ENCODE measurements at places on chromosomes 5 and 9. TPM values are rescaled to one million over a fixed set of nuclear protein-coding genes. Genes with fewer than 3 reads are reported as not detected.

DNA sequence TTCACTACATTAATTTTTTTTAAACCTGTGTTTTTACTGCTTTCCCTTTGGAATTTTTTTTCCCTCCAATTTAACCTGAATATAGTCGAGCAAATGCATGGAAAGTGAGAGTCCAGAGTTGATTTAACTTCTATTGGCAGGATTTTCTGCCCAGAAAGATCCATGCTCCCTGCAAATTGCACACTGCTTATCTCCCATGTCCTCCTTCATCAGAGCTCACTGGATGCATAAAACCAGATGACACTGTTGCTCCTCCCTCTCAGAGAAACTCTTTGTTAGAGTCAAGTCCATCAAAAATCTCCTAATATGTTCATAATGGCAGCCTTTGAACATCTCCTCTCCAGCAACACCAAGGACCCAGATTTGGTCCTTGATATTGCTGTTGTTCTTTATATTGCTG is 297.0 kb upstream of the SLC24A2 start:
- DNase-seq, result no peak

DNA sequence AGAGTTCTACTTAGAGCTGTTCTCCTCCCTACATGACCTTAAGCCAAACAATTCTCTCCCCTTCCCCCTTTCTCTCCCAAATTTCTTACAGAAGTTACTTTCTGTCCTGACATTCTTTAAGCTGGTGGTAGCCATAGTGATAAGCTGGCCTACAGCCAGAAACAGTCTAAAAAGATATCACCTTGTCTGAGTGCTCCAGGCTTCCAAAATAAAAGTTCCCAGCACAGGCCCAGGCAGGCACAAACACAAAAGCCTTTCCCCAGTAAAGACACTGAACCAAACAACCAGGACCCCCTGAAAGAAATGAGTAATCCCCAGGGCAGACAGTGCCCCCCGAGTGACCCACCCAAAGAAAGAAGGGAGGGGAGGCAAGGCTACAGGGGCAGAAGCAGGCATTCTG is 19.2 kb downstream of the SIL1 start:
- no peak for DNase-seq

- no peak for DNase-seq
Observed at GRCh38 chr5:93289942-93290341, 291.1 kb downstream of the NR2F1-AS1 start.

DNA sequence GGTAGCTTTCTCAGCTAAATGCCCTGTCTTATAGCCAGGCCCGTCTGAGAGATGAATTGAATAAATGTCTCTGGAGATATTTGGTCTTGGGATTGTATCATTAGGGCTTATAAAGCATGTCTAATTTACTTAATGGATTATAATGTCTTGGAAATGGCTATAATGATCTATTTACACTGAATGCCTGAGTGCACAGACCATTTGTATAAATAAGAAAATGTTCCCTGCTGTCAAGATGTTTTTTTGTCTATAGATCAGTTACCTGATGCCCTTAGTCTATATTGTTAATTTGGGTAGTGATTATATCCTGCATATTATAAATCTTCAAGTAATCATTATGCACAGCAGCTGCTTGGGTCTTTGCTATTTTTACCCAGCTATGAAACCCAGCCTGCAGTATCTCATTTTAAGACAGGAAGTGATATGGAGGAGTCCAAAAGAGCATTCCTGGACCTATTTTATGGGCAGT is 112.9 kb upstream of the ACTBL2 start:
- no peak for DNase-seq

GRCh38 chr9:72407114-72407513 is 42.1 kb upstream of the ZFAND5 start:
- DNase-seq, result no peak

PLCXD3 gene
- not detected for total RNA-seq

DNA sequence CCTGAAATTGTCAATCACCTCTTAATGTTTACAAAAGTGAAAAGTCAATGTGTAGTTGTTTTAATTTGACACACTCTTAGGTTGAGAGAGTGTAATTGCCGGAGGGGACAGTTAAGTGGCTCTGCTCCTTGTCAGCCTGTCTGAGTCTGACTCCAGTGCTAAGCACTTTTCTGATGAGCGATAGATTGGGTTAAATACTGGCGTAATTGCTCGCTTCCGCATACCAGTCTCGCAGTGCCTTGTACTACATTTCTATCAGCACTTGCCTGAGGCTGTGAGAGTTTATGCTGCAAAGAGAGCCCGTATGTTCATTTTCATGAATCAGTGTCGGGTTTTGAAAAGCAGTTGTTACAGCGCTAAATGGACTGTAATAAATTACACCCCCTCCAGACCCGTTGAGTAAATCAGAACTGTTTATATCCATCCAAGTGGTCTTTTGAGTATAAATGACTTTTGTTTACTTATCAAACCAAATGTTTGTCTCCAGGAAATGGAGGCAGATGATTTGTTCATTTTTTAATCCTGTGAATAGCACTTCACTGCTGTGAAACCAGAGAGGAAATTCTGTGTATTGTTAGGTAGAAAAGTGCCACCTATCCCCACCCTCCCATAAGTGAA is 41.0 kb upstream of the DMRT3 start:
- DNase-seq, result no peak

DNA sequence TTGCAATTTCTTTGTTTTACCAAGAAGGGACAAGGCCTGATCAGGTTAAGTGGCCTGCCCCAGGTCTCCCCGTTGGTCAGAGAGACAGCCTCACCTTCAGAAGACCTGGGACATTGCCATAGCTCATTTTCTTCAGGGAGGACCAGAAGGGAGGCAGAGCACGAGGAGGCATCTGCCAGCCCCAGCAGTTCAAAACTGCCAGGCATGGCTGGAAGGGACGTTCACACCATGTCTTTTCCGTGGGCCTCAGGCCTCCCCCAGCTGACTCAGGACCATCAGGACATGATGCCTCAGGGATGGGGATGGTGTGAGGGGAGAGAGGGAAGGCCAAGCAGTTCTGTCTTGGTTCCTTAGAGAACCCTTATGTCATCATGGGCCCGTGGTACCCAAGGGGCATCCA is 16.5 kb downstream of the IGIP start:
- no peak for DNase-seq

CCL28 gene
- total RNA-seq, result 7.6 TPM

DNA sequence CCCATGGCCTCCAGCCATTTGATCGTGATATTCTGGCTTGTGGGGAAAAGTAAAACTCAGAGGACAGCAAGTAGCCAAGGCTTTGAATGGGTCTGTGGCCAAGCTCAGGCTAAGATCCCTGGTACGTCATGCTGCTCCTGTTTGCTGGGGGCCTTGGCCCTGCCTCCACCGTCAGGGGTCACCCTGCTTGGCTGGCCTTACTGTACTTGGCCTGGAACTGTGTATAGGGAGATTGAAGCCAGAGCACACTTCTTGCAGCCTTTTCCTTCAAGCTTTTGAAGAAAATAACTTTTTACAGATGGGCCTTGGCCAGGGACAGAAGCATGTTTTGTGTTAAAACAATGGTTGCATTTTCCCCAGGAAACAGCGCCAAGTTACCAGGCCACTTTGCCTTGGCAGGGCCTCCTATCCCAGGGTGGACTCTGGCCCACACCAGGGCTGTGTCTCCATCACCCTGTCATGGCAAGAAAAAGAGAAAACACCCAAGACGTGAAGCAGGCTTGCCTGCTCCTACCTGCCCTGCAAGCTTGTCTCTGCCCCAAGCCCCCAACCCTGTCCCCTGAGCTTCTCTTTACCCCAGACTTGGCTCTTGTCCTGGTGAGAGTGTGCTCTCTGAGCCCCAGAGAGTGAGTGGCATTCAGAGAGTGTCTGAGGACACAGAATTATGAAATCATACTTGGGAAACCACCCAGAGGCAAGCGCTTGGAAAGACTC is 286.9 kb downstream of the GADD45G start:
- DNase-seq, result no peak

DNA sequence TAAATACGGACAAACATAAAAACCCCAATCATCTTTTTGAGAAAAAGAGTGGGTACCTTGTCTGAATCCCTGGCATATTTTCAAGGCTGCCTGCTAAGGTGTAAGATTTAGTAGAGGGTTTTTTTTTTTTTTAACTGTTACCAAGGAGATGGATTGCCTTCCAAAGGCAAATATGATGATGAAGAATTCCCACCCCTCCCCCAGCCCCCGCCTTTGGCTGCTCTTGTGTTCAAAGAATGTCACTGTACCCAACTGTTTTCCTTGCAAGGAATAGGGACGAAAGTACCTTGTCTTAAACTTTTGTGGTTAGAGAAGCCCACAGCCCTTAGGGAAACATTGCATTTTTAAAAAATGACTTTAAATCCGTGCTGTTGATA is 31.3 kb downstream of the ARHGAP26 start:
- no peak for DNase-seq

Measured in activated CD4-positive, alpha-beta memory T cell treated with anti-CD3 and anti-CD28 coated beads for 36 hours (primary cell).